Iris pigment epithelial cell (primary cell): ENCODE measurements at places on chromosomes 2 and 18.

DNA sequence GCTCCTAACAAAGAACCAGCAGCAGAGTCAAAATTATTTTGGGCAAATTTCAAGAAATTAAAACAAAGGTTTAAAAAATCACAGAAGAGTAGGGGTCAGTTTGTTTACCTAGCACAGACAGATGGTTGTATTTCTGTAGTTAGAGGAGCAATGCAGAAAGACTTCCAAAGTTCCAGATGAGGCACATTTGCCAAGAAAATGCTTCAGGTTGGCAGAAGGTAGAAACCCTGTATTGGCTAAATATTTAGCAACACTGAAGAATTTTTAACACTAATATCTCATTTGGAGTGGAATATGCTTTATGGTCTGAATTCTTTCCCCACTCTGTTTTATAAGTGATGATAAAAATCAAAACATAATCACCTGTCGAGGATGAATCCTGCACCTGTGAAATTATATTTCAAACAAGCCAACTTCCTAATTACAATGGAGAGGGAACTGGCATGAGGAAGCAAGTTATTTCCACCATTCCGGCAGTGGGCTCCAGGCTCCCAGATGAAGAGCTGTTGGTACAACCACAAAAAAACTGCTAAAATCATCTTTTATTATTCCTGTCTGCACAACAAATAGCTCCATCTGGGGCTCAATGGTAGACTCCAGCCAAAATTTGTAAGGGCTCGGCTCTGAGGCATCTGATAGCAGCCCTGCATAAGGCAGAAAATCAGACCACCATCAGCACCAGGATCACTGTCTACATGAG is 286.5 kb upstream of the REV1 start:
- DNase-seq, result no peak

DNA sequence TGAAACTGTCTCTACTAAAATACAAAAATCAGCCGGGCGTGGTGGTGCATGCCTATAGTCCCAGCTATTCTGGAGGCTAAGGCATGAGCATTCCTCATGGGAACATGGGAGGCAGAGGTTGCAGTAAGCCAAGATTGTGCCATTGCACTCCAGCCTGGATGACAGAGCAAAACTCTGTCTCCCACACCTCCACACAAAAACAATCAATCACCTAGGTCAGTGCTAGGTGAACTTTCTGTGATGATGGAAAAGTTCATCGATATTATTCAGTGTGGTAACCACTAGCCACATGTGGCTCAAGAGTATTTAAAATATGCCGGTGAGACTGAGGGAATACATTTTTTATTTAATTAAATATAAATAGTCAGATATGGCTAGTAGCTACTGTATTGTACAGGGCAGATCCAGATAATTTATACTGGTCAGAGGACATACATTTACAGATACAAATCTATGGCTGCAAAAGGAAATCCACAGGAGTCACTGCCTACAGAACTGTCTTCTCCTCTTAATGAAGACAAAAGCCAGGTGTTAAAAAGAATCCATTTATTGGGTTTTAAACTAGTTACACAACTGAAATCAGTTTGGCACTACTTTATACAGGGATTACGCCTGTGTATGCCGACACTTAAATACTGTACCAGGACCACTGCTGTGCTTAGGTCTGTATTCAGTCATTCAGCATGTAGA is 3.9 kb upstream of the GPR75 start:
- no peak for DNase-seq

DNA sequence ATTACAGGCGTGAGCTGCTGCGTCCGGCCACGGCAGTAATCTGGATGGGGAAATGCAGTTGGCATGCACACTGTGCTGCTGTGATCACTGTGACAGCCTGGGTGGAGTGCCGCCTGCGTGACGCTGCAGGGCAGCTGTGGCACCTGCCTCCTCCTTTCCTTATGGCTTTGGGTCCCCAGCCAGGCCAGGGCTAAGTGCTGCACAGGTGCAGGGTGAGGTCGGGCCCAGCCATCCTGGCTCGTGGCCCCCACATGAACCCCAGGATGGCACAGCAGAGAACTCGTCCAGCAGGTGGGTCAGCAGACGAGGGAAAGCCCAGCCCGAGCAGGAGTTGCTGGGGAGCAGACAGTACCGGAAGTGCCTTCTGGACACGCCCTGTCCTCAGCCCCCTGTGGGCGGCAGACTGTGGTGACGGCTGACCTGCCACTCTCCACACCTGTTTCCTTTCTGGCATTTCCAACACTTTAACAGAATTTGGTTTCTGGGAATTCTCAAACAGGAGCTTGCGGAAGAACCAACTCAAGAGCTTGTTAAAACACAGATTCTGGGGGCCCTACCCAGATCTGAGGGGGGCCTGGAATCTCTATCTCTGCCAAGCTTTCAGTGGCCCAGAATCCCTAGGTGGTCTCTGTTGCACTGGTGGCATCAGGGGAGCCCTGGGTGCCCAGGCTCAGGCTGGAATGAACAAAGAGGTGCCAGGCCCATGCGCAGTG is 16.9 kb downstream of the HS1BP3 start:
- no peak for DNase-seq

DNA sequence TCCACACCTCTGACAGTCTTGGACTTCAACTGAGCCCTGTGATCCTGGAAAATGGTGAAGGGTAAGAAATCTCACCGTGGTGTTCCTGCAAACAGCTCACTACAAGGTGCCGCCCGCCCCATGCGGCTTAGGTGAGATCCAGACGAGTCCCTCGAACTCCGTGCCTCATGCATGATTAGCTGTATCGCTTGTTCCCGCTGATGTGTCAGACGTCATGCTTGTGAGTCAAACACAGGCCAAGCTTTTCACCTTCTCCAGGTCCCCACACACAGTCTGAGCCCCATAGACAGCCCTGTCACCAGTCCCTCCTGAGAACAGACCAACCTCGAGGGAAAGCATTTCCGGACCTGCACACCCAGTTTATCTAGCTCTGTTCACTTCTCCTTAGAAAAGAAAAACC is 740.5 kb downstream of the GALR1 start:
- DNase-seq, result no peak

DNA sequence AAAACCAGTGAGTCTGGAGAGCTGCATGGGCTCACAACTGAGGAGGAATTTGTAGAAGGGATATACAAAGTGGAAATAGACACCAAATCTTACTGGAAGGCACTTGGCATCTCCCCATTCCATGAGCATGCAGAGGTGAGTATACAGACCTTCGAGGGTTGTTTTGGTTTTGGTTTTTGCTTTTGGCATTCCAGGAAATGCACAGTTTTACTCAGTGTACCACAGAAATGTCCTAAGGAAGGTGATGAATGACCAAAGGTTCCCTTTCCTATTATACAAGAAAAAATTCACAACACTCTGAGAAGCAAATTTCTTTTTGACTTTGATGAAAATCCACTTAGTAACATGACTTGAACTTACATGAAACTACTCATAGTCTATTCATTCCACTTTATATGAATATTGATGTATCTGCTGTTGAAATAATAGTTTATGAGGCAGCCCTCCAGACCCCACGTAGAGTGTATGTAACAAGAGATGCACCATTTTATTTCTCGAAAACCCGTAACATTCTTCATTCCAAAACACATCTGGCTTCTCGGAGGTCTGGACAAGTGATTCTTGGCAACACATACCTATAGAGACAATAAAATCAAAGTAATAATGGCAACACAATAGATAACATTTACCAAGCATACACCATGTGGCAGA is 3.6 kb downstream of the TTR start:
- no peak for DNase-seq

- no peak for DNase-seq
Observed at GRCh38 chr2:241924069-241924908, 54.8 kb downstream of the RTP5 start.
